D341Med (cell line): ENCODE measurements at places on chromosomes 2 and 18.

GRCh38 chr2:236536727-236537398 is 32.8 kb upstream of the ACKR3 start:
- no peak for DNase-seq

GRCh38 chr2:239912171-239912937 is 112.8 kb downstream of the NDUFA10 start:
- no peak for DNase-seq

- DNase-seq = no peak
These were observed 209.3 kb upstream of the SALL3 start for GRCh38 chr18:78770139-78770822.

DNA sequence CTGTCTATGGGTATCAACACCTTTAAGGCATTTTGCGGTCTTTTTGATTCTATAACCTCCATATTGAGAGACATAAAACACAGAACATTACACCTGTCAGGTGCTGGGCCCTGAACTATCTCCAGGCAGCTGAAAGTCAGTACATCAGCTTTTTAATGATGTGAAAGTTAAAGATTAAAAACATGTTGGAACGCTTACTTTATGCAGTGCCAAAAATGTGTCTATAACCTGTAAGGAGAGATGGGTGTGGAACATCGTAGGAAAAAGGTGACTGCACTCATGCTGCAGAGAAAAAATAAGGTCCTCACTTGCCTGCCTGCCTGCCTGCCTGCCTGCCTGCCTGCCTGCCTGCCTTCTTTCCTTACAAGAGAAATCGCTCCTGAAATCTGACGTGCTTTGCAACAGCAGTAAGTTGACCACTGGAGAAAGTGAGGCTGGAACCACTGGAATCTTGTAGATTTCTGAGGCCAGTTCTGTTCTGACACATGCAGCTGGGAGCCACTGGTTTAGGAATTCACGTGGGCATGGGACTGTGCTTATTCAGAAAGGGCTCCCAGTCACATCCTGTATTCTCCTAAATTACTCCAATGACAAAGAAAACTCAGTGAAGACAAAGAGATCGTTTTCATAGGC is 34.1 kb downstream of the BCL11A start:
- DNase-seq = no peak

DNA sequence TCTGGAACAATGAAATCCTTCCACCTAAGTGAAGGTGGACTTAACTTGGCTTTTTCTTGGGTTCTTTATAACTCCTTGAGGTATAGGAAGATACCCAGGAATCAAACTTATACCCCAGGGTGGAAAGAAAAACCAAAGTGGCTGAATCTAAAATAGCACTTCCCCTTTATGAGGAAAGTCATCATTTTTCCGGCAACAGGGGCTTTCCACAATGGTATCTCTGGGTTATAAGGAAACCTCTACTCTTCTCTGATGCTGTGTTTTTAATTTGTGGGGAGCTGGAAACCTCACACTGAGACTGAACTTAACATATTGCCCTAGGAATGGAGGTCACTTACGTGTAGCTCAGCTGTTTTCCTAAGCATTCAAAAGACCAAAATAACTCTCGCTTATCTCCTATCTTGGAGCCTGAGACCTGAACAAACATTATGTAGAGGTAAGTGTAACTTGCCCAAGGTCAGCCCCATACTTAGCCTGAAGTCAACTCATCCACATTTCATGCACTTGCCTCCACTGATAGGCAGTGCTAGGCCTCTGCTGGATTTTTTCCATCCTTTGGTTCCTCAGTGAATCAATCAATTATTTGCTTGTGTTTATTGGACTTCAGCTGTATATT is 117.9 kb downstream of the SETBP1 start:
- no peak for DNase-seq

GRCh38 chr18:11909061-11909455 is 941 bp upstream of the MPPE1 start:
- DNase-seq = no peak

DNA sequence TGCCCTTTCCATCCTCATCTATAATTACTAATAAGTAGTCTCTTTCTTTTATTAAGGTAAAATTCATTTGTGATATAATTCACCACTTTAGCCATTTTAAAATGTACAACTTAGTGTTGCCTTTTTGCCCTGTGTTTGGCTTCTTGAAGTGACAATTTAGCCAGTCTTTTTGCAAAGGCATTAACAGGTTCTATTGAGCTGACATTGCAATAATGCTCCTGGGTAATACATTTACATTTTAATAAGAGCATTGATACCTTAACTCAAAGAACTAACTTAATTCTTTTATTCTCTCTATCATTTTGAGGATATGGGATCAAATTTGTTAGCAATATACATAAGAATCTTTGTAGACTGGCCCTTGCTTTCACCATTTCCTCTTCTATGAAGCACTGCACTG is 242.3 kb downstream of the LRRTM1 start:
- DNase-seq = no peak

DNA sequence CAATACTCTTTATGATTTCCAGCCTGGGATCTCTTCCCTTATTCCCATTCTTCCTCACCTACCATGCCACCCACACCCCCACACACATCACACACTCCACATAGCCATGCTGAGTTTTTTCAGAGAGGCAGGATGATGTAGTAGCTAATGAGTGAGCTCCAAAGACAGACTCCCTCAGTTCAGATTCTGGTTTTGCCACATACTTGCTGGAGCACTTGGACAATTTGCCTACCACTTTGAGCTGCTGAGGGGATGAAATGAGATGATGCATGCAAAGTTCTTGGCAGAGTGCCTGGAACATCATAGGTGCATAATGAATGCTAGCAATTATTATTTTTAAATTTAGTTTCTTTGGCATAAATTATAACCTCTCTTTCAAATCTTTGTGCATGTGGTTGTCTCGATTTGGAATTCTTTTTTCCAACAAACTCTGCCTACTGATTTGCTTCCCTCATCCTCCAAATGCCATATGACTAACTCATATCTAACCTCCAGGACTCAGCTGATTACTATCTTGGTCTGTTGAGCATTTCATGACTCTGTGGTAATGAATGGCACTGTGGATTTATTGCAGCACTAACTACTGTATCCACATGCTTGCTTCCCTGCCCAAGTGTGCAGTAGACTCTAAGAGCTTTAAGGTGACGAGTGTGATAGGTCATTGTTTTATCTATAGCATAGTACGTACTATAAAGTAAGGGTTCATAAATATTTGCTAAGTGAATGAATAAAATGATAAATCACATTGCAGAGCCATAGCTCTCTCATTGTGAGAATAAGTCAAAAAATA is 99.1 kb downstream of the TACR1 start:
- DNase-seq = no peak

- DNase-seq = no peak
These were observed 10.1 kb downstream of the RPL31 start for GRCh38 chr2:101012054-101012705.

GRCh38 chr2:178298785-178299212 is 104.5 kb downstream of the OSBPL6 start:
- DNase-seq = no peak

DNA sequence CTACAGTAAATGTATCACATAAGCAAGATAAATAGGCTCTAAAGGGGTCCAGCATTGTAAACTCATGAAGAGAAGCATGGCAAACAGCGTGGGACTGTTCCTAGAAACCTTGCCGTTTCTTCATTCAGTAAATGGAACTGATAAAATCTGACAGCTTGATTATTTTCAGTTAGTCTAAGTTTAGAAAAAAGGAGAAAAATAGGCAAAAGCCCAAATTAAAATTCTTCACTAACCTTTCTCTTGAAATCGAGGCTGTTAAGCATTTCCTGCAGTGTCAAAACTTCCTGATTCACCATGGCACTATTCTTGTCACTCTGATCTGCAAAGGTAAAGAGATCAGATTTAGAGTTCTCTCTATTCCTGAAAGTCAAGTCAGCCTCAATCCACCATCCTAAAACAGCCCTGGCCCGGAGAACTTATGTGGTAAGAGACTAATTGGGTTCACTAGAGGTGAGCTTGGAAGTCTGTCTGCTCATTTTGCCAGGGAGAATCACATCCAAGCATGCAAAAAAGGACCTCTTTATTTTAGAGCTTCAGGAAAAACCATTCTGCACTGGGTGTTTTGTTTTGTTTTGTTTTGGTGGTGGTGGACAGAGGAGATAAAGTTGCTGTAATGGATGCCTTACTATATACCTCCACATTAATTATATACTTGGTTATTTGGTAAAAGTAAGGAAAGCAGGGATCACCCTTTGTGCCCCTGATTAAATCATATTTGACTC is 52.4 kb upstream of the STAT1 start:
- no peak for DNase-seq

DNA sequence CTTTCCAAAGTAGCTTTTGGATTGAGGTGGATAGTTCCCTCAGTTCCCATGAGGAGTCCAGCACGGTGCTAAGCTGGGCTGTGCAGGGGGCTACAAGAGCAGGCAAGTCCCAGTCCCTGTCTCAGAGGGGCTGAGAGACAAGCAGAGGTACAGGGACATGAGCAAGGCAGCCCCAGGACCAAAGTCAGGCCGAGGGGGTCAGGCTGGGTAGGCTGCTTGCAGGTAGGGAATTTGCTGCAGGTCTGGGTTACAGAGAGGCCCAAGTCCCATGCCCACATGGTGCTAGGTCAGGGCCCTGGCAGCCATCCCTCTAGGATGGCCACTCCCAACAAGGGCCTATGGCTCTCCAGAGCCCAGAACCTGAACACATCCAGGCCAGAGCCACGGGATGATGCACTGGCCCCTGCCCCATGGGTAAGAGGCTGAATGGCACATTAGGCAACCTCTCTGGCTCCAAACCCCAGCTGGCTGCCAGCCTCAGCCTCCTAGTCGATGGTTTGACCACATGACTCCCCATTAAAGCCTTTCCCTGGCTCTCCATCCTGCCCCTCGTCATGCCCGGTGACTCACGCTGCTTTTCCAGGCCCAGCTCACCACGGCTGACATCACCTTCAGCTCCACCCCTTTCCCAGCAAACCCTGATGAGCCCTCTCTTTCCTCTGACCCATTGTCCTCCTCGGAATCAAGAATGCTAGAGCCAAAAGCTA is 83.7 kb downstream of the SDC1 start:
- DNase-seq = no peak

DNA sequence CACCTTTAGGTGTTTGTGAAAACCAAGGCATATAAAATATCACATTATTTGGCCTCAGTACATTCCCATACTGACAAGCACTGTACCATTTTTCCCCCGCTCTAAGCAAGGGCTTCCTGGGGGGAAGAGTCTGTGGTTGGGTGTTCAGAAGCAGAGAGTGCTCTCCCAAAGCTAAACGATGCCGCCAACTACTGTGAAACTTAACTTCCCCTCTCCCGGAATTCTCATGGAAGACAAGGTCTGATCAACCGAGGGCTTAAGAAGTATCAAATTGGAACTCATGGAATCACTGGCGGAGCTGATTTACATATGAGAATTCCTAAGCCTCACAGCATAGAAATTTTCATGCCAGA is 433 bp upstream of the MFF start:
- DNase-seq = peak; percentile 35

- no peak for DNase-seq
These were observed 26.4 kb upstream of the PAX8 start for GRCh38 chr2:113305146-113305545.
